ENCODE measurements at places on chromosomes 5 and 9.
A peak's percentile ranks its signal among the peaks of the same experiment; 100 is the strongest.

DNA sequence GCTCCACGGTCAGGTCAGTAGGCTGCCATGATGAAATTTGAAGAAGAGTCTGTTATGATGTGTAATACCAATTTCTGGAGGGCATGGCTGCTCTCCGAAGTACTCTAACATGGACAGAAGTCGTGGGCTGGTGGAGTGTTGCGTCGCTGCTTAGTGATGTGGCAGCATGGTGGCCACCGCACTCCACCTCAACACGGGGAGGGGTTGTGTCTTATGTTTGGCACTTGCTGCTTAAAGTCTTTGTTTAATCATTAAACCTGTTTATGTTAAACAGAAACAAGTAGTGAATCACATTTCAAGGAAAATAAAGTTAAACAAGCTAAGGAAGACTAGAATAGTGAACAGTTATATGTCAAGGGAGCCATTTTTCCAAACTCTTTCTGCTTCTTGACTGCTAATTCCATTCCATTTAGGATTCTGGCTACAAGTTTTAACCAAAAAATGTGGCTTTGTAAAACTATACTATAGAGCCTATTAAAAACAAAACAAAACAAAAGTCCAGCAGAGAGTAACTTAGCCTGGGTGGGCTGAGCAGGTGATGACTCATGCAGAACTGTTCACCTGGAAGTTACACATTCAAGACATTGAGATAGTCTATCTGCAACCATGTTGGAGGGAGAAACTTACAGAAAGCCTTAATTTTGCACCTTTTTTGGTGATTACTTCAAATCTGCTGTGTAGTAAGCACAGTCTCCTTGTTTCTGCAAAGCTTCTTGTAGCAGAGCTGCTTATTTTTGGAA, 9.5 kb downstream of the HABP4 start:
- DNase-seq, result no peak

DNA sequence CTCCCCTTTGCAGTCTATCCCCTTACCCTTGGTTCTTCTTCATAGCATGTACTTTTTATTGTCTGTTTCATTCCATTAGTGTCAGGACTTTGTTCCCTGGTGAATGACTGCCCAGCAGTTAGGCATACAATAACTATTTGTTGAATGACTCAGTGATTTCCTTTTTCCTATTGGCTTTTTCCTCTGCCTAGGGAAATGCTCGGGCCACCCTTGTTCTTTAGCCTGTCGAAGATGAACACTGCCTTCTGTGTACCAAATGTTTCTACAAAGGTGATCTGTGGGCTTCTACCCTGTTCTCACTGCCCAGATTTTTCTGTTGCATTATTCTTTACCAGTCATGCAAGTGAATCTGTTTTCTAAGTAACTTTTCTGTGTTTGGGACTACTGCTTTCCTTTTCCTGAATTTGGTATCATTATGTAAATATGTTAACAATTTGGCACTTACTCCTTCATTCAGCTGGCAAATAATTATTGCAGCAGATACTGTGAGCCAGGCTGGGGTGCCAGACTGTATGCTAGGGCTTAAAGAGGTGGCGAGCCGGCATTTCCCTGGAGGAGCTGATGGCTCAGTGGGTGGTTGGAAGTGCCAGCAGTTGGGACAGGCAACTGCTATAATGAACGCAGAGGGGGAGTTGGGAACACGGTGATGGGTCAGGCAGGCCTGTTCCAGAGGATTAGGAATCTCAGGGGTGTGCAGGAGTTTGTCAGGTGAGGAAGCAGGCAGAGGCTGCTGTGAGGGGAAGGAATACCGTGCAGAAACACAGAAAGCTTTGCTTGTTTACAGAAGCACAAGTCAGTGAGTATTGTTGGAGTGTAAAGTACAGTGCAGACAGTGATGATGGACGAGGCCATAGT, 30.6 kb downstream of the KDM4C start:
- no peak for DNase-seq

DNA sequence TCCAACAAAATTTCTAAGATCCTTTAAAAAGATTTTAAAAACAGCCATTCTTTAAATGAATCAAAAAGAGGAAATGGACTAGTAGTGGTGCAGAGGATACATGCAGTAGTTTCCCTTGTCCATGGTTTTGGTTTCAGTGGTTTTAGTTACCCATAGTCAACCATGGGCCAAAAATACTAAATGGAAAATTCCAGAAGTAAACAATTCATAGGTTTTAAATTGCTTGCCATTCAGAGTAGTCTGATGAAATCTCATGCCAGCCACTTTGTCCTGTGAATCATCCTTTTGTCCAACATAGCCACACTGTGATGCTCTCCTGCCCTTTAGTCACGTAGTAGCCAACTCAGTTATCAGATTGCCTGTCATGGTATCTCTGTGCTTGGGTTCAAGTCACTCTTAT, 286.1 kb downstream of the ANXA1 start:
- peak; percentile 69 for DNase-seq

DNA sequence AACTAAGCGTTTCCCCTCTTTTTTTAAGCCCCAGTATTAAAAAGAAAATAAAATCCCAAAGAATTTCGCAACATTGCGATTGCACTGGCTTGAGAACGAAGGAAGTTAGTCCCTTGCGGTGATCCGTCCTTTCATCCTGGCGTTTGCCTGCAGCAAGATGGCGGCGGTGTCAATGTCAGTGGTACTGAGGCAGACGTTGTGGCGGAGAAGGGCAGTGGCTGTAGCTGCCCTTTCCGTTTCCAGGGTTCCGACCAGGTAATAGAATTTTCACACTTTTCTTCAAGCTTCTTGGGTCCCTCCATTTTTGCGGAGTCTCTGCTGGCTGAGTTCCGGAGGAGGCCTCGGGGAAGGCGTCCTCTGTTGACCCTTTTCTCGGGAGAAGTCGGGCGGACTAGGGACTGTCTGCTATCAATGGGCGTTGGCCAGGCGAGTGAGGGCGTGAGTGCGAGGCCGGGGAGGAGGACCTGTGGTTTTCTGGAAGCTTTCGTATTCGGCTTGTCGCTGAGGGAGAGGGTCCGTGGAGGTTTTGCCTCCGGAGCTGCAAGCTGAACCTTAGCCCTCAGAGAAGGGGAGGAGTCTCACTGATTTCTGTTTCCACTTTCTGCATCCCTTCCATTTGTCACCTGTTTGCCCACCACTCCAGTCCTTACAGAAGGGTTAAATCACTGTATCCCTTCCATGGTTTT, at the start of gene NDUFS4:
Gene NDUFS4 (plus strand): TSS at position 134 of the 686 bp plus-strand sequence. CDS start 24 bp downstream, at position 158.
- DNase-seq, result peak; percentile 95

DNA sequence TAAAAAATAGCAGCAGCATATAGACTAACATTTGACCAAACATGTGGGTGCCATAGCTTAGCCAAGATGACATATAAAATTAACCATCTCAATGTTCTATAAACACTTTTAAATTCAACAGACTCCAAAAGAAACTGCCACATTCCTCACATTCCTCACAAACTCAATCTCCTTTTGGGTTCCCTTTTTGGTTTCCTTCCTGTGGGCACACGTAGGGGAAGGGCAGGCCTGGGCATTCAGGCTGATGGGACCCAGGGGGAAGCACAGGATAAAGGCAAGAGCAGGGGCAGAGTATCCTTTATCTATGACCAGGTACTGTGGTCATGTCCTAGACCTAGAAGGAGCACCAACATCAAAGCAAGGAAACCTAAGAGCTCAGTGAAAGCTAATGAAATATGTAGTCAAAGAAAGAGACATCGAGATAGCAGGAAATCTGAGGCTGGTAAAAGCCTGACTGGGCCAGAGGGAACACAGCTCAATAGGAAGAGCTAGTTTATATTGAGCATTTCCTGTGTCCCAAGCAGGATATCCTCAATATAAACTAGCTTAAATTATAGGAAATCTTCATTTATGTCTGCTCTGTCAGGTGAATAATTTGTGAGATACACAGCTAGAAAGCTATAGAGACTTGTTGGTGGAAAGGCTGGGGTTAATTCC, 13.6 kb upstream of the ERAP1 start:
- no peak for DNase-seq

DNA sequence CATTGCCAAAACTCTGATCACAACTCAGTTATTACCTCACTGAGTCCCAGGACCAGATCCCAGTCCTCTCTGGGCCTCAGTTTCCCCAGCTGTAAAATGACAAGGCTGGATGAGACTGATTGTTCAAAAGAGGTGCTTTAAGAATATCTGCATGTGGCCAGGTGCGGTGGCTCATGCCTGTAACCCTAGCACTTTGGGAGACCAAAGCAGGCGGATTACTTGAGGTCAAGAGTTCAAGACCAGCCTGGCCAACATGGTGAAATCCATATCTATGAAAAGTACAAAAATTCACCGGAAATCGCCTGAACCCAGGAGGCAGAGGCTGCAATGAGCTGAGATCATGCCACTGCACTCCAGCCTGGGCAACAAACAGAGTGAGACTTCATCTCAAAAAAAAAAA, 8.3 kb downstream of the ATOX1 start:
- peak; percentile 41 for DNase-seq

GRCh38 chr9:38371495-38371894, 21.0 kb upstream of the ALDH1B1 start:
- peak; percentile 49 for DNase-seq

- DNase-seq, result peak; percentile 90
Observed at GRCh38 chr5:88675708-88676636, 207.0 kb downstream of the MEF2C start.

DNA sequence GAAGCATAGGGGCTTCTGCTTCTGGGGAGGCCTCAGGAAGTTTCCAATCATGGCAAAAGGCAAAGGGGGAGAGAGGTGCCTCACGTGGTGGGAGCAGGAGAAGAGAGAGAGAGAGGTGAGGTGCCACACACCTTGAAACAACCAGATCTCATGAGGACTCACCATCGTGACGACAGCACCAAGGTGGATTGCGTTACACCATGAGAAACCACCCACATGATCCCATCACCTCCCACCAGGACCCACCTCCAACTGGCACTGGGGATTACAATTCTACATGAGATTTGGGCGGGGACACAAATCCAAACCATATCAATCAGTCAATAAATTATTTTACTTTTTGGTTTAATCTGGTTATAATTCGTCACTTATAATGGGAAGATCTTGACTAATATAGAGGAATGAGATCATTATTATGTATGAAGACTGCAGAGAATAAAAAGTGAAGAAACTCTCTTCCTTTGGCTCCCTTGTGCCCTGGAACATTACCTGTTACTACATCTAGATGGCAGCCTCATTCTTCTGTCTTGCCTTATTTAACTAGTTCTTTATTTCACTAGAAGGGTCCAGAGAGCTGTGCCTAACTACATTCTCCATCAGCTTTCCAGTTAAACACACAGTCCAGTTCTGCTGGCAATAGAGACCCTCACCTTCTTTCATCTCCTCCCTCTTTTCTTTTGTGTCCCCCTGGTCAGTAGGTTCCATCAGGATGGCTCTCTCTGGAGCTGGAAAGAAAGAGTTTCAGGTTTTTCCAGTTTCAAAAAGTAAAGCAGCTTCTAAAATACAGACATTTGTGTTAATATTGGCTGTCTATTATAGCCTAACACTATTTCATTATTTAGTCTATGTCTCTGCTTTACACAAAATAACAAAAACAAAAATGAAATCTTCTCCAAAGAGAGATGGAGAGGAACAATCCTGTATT, 21.7 kb upstream of the SPINK7 start:
- peak; percentile 72 for DNase-seq

- peak; percentile 45 for DNase-seq
Observed at GRCh38 chr5:66644111-66644510, 47.9 kb downstream of the MAST4 start.

DNA sequence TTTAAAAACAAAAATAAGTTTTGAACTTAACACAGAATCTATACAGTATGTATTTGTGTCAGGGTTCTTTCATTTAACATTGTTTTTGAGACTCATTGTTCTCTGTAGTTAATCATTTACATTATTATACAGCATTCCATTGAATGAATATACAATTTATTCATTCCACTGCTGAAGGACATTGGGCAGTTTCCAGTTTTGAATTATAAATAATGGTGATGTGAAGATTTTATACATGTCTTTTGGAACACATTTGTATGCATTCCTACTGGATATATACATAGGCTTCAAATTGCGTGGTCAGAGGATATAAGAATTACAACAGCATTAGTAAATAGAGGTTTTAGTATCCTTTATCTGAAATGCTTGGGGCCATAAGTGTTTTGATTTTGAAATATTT, 72.0 kb downstream of the CEP120 start:
- no peak for DNase-seq

All from OCI-M1 (cell line).